ENCODE measurements at places on chromosomes 6 and 20.

DNA sequence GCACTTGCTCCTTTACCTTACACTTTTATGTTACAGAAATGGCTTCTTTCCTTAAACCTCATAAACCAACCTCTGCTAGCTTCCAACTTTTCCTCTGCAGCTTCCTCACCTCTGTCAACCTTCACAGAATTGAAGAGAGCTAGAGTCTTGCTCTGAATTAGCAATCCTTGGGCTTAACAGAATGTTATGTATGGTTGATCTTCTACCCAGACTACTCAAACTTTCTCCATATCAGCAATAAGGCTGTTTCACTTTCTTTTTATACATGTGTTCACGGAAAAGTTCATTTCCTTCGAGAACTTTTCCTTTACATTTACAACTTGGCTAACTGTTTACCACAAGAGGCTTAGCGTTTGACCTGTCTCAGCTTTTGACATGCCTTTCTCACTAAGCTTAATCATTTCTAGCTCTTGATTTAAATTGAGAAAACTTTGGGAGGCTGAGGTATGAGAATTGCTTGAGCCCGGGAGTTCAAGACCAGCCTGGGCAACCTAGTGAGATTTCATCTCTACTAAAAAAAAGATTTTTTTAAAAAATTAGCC lies 207.3 kb downstream of the BMP7 start:
- DNase-seq, result no peak

DNA sequence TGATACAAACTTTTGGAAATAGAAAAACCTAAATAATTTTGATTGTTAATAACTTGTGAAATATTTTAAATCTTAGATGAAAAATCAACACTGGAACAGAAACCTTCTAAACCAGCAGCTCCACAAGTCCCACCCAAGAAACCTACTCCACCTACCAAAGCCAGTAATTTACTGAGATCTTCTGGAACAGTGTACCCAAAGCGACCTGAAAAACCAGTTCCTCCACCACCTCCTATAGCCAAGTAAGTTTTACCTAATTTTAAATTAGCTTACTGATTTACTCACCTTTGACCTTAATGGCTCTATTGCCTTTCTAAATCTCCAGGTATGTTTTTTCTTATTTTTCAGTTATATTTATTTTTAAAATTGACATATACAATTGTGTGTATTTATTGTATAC lies 102.6 kb upstream of the ADGRF4 start:
- DNase-seq, result no peak

DNA sequence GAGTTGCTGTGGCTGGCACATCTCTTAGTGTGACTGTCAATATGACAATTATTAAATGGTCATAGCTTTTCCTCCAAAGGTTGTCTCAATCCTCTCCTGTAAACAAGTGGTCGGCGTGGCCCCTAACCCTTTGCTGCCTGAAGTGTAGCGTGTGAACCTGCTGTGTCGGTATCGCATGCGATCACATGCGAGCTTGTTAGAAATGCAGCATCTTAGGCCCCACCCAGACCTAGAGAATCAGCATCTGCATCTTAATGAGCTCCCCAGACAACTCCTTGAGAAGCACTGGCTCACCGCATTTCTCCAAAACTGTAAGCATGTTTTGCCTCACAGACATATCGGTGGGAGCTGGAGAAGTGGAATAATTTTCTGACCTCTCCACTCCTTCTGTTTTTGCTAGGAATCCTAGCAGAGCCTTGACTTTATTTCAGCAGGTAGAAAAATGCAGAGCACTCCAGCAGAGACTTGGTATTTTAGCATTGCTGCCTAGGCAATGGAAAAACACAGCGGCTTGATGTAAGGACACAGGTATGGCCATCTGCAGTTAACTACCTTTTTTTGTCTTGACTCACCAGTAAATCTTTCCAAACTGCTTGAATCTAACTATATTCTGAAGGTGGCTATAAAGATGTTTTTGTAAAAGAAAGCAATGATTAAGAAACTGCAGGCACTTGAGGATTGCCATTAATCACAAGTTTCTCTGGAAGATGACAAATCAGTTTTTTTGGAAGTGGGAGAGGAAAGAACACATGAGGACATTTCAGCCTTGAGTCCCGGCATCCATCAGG lies 67.6 kb downstream of the PSMG4 start:
- DNase-seq, result no peak

DNA sequence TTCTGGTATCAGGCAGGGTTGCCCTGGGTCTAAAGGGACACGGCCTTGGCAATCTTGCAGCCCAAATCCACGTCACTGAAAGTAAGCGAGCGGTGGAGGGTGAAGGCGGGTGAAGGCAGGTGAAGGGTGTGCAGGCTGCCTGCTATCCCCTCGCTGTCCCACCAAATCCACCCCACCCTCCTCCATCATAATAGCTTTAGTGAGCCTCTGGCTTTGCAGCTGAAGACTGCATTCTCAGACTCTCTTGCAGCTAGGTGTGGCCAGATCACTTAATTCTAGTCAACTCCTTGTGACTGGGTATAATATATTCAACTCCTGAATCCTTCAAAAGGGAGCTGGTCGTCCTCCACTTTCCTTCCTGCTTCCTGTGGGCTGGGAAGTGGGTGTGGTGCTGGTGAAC lies 126.7 kb upstream of the TRAF3IP2 start:
- DNase-seq, result no peak

- DNase-seq, result no peak
Observed at GRCh38 chr6:39193201-39193791, 36.0 kb downstream of the KCNK5 start.

DNA sequence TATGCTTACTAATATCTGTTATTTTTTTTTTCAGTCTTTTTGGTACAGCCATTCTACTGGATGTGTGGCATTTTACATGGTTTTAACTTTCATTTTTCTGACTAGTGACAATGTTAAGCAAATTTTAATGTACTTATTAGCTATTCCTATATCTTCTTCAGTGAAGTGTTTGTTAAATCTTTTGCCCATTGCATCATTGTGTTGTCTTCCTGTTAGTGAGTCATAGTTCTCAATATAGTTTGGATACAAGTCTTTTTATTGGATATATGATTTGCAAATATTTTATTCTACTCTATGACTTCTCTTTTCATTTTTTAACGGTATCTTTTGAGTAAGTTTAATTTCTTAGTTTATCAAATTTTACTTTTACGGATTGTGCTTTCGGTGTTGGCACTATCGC lies 519.4 kb downstream of the CDKAL1 start:
- no peak for DNase-seq

DNA sequence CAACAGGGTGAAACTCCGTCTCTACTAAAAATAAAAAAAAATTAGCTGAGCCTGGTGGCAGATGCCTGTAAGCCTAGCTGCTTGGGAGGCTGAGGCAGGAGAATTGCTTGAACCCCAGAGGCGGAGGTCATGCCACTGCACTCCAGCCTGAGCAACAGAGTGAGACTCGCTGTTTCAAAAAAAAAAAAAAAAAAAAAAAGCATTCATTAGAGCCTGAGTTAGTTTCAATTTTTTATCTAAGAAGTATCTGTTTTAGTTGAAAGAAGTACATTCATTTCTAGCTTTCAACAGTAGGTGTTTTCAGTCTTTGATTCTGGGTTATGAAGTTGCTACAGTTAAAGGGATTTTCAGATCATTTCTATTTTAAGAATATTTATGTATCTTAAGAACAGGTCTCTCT lies 42.2 kb downstream of the ZNF292 start:
- no peak for DNase-seq

Data from non-pigmented ciliary epithelial cell (primary cell).